ENCODE measurements at places on chromosomes 1 and 21. TPM values are rescaled to one million over a fixed set of nuclear protein-coding genes. Genes with fewer than 3 reads are reported as not detected.

- no peak for DNase-seq
These were observed 69.6 kb upstream of the KCTD3 start for GRCh38 chr1:215497528-215497927.

DNA sequence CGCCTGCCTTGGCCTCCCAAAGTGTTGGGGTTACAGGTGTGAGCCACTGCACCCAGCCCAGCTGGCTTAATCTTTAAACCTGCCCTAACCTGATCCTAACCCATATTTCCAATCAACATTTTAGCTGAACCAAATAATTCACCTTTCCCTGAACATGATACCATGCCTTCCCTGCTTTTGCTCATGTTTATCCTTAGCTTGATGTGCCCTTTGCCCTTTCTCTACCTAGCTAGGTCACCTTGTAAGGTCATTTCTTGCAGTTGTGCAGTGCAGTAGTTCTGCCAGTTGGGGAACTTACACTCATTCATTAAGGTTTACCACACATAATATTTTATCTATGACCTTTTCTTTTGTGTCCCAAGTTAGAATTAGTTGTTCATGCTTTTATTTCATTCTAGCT, 5.3 kb downstream of the UAP1 start:
- DNase-seq, result no peak

DNA sequence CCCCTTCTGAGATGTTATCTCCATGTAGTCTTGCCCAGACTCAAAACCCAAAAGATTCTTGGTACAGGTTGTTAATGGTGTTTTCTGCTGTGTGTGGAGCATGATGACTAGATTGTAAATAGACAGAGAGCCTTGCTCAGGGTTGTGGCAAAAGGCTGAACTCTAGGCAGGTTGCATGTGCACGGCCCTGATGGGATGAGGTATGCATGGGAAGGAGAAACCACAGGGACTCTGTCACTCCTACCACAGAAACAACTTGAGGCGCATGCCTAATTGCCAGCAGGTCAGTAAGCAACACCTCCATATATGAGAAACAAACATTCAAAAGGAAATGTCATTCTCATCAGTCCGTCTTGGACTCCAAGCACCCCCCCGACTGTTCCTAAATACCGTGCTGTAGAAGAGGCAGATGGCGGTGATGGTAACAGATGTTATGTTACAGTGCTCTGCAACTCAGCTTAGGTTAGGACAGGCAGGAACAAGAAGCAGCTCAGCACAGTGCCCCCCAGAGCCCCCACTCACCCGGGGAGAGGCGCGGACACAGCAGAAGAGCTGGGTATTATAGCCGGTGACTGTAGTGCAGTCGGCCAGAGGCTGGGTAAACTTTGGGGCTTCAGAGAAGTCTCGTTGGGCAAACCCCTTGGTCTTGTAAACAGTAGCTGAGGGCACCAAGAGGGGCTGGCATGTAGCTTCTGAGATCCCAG, 10.9 kb downstream of the MYBPHL start:
- DNase-seq, result no peak

- DNase-seq, result no peak
These were observed 993 bp upstream of the DSCAM start for GRCh38 chr21:40847951-40848350.

- DNase-seq, result no peak
These were observed 55.8 kb downstream of the YARS1 start for GRCh38 chr1:32761253-32761877.

SPRR2G gene
- not detected for total RNA-seq

DNA sequence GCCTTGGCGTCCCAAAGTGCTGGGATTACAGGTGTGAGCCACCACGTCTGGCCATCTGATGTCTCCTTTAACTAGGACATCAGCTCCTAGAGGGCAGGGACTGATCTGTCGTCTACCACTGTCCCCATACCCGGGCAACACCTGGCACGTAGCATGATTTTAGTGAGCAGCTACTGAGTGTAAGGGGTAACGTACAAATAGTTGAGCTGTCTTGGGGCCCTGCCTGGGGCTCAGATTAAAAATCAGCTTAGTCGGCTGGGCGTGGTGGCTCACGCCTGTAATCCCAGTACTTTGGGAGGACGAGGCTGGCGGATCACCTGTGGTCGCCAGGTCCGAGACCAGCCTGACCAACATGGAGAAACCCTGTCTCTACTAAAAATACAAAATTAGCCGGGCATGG, 1.8 kb downstream of the SRM start:
- no peak for DNase-seq

DNA sequence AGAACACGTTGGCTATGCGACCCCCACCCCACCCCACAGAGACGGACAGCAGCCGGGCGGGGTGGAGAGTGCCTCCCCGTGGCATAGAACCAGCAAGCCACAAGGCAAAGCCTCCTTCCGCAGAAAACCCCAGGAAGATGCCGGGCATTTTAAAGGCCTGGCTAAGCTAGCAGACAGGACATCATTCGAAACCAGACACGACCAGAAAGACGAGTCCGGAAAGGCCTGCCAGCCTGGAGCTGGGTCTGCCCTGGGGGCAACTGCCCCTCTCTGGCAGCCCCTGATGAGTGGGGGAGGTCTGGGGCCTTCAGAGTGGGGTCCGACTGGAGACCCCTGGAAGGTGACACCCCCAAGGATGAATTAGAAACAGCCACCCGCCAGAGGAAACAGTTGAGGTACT, 8.5 kb downstream of the FTCD start:
- peak; percentile 1 for DNase-seq

DNA sequence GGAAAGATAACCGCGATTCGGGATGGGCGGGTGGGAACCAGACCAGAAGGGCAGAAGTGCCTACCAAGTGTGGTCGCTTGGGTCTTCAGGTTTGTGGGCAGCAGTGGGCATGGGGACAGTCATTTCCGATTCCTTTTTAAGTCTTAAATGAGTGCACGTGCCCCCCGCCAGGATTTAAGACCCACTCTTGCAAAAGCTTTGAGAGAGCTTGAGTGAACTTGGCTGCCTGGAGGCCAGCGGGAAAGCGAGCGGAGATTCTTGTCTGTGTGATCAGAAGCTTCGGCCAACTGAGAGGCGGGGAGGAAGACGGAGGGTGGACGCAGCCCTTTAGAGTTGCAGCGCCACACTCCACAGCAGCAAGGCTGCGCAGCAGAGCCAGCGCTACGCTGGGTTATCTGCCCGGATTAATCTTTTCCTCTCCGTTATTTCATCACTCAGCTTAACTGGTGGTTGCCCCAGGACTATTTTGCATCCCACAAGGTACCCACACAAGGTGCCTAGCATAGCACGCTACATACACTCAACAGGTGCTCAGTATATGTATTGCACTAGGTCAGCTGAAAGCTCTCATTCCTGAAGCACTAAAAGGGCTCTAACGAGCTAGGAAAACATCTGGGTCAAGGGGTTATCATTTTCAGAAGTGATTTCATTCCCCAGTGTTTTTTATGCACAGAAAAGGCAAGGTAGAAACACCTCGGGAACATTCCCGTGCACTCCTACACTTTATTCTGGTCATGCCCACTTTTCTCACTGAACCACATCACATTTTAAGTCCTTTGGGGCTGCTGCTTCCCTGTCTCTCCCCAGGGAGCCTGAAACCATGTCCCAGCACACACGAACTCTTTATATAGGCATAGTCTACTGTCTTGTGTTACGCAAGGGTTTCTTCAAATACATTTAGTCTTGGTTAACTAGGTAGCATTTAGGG, 1.5 kb upstream of the BATF3 start:
- DNase-seq, result peak; percentile 11

DNA sequence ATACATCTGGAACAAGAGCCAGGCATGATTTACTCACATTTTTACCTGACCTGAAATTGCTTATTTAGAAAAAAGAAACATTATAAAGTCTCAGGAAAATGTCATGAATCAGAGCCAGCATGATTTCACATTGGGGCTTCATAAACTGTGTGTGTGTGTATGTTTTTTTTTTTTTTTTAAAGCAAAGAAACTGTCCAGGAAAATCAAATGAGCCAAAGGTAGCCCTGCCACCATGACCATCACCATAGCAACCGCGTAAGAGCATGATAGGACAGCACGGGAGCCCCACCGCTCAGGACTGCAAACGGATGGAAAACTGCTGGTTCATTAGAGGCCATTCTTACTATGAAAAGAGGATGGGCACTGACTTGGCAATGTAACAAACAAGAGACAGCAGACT, 139.2 kb downstream of the NTMT2 start:
- no peak for DNase-seq

GRCh38 chr1:188670837-188671236, 1806.8 kb downstream of the BRINP3 start:
- DNase-seq, result no peak

DNA sequence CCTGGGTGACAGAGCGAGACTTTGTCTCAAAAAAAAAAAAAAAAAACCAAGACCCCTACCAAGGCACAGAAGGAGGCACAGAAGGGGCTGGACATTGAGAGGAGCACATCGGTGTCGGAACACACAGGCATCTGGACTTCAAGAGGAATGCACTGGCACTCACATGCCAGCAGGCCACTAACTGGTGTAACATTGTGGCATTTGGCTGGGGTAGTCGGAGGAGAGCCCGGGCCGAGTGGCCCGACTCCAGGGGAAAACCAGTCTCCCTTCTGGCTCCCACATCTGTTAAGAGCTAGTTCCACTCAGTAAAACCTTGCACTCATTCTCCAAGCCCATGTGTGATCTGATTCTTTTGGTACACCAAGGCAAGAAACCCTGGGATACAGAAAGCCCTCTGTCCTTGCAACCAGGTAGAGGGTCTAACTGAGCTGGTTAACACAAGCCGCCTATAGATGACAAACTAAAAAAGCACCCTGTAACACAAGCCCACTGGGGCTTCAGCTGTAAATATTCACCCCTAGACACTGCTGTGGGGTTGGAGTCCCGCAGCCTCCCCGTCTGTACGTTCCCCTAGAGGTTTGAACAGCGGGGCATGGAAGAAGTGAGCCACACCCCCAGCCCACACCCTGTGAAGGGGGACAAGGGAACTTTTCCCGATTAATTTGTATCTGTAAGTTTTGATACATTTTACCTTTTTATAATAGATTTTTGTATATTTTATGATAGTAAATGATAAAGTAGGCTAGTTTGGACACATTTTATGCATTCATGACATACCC, 17.2 kb upstream of the AKIRIN1 start:
- DNase-seq, result no peak

GRCh38 chr21:42556960-42557359, 43.3 kb downstream of the SLC37A1 start:
- DNase-seq, result no peak

SLC1A7 gene
- total RNA-seq, result not detected

TAS1R2 gene
- total RNA-seq, result not detected

DNA sequence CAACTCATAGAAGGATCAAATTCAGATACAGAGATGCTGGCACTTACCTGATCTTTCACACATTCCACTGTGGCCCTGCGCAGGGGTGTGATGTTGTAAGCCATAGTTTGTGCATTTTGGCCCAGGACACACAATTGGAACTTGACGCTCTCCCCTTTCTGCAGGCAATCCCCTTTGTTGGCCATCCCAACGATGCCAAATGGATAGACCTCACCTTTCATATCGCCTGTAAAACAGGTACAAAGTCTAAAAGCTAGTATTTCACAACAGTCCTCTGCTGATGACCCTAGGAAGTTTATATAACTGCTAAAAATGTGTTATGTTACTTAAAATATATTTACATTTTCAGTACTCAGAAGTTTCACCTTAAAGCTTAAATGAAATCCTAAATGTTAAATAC, 3.9 kb upstream of the NRAS start:
- DNase-seq, result no peak

OR2L5 gene
- total RNA-seq, result not detected

DNA sequence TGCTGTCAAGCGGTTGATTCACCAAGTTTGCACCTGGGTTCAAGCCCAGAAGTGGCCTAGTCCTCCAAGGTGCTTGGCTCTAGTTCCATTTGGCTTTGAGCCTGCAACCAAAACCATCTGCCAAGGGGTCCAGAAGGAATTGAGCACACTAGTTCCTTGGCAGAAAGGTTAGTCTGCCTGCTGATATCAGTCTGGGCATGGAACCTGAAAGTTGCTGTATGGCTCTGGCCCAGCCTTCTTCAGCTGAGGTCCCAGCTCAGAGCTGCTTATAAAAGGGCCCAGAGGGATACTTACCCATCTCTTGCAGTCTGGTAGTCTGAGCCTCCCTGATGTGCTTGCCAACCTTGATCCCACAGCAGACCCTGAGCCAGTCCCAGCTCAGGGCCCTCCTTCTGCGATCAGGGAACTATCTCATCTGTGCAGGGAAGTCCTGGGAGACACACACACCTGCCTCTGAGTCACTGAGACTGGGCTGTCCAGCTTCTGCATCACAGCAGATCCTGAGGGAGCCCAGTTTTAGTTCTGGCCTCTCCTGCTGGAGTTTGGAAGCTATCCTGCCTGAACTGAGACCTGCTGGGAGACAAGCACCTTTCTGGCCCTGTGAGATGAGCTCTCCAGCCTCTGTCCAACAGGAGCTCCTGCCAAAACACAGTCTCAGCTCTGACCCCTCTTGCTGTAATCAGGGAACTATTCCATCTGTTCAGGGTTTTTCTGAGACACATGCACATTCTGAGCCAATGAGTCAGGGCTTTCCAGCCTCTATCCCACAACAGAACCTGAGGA, 75.8 kb downstream of the CTH start:
- no peak for DNase-seq

DNA sequence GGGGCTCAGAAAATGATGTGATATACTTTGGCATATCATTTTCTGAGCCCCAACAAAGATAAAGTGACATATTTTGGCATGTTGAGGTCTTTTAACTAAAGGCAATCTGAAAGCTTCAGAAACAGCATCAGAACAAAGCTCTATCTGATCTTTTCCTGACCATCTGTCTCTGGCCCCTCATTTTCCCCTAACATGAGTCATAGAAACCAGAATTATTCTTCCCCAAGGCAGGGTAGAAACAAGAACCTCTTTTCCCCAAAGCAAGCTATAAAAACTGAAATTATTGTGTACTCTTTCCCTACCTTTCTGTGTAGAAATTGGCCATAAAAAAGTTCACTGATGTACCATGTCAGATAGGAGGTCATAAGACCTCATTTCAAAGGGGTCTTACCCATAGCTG, 48.7 kb upstream of the PLA2G4A start:
- DNase-seq, result no peak

DNA sequence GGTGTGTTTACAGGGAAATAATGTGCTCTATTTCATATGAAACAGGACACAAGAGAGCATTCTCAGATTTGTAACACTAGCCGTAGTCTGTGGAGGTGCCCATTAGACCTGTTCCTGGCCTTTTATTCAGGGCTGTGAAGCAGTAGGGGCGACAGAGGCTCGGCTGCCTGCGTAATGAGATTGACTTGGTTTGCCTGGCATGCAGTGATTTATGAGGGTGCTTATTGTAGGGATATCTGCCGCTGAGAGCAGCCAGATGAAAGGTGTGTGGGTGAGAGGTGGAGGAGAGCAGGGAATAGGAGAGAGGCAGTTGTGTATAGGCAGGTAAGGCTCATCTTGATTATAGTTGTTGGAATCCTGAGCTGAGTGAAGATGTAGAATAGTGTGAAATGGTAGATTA, 51.3 kb downstream of the DNAJC6 start:
- no peak for DNase-seq

- no peak for DNase-seq
These were observed 215.7 kb upstream of the FGGY start for GRCh38 chr1:59081181-59081580.
